ENCODE measurements at places on chromosomes 12 and 14.

- no peak for DNase-seq
Measured at GRCh38 chr12:57837864-57838562, 8.5 kb downstream of the CTDSP2 start.

DNA sequence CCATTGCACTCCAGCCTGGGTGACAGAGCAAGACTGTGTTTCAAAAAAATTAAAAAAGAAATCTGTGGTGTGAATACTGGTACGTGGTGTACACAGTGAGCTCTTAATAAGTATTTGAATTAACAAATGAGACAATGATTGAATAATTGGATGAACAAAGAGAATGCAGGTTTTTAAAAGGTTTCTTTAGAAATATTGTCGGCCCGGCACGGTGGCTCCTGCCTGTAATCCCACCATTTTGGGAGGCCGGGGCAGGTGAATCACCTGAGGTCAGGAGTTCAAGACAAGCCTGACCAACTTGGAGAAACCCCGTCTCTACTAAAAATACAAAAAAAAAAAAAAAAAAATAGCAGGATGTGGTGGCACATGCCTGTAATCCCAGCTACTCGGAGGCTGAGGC is 6.6 kb downstream of the HIF1A start:
- no peak for DNase-seq

- no peak for DNase-seq
Measured at GRCh38 chr12:111412830-111413441, 7.2 kb downstream of the SH2B3 start.

DNA sequence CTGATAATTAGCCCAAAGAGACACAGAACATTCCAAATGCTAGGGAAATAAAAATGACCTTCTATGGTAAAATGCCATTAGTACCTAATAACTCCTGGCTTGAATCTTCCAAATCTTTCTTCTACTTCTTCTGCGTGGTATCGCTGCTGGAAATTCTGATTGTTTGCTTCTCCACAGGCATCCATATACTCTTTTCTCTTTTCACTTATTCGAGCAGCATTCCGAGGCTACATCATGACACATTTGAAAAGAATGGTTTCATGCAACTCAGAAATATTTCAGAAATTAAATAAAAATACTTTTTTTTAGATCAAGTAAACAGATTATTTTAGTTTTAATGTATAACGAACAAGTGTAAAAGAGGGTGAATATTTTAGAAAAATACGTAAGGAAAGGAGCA is 18.9 kb downstream of the ZCCHC8 start:
- no peak for DNase-seq

DNA sequence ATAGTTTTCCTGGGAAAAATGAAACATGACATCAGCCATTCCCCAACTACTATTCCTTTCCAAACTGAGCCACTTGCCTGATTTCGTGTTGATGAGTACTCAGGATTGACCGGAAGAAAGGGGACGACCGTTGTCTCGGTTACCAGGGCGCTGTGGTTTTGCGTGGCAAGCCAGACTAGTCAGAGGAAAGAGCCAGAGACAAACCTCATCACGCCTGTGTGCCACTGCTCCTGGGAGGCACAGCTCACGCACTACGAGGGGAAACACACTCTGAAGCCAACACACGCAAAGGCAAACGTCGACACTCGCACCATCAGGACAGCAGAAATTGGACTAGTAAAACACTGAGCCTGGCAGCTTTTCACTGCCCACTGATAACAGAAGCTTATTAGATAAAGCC is 35.0 kb downstream of the GIT2 start:
- DNase-seq: no peak

DNA sequence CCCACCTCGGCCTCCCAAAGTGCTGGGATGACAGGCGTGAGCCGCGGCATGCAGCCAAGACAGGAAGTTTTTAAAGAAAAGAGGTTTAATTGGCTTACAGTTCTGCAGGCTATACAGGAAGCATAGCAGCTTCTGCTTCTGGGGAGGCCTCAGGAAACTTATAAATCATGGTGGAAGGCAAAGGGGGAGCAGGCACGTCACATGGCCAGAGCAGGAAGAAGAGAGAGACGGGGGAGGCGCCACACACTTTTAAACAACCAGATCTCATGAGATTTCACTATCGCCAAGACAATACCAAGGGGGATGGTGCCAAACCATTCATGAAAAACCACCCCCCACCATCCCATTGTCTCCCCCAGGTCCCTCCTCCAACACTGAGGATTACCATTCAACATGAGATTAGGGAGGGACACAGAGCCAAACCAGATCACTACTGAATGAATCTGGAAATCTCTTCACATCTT is 14.1 kb downstream of the CCDC63 start:
- DNase-seq: no peak

GRCh38 chr14:69630360-69630759 is 19.0 kb downstream of the SUSD6 start:
- DNase-seq: no peak

GRCh38 chr14:90851327-90852036 is 35.3 kb upstream of the TTC7B start:
- DNase-seq: no peak

DNA sequence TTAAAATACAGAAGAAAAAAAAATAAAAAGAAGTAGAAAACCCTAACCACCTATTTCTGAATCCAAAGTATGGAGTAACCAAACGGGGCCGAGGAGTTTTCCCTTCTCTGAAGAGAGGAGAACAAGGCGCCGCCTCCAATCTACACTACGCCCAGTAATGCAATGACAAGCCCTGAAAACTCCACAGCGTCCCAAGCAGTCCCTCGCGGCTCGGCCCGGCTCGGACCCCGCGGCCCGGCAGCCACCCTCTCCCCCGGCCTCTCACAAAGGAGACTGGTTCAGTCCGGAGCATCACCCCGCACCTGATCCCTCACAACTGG is 371 bp downstream of the CHD8 start:
- DNase-seq: no peak

DNA sequence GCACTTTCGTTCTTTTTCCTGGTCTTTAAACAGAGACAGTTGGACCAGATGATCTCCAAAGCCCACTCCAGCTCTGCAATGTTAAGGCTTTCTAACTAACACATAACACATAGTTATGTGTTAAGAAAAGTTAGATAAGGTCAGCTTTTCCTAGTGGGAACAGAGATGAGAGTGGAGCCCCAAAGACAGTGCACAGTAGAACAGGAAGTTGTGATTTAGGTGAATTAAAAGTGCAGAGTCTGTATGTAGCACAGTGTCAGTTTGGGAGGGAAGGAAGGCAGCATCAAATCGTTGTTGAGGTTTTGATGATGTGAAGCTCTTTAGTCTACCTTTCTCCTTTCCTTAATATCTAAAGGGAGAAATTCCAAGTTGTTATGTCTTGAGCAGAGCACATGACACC is 31.7 kb downstream of the PRORP start:
- no peak for DNase-seq

GRCh38 chr12:45425426-45425825 is 209.5 kb downstream of the ANO6 start:
- DNase-seq: no peak

GRCh38 chr12:83827193-83827592 is 1085.4 kb downstream of the SLC6A15 start:
- DNase-seq: no peak

- no peak for DNase-seq
Measured at GRCh38 chr14:91164676-91165075, 50.8 kb downstream of the DGLUCY start.

DNA sequence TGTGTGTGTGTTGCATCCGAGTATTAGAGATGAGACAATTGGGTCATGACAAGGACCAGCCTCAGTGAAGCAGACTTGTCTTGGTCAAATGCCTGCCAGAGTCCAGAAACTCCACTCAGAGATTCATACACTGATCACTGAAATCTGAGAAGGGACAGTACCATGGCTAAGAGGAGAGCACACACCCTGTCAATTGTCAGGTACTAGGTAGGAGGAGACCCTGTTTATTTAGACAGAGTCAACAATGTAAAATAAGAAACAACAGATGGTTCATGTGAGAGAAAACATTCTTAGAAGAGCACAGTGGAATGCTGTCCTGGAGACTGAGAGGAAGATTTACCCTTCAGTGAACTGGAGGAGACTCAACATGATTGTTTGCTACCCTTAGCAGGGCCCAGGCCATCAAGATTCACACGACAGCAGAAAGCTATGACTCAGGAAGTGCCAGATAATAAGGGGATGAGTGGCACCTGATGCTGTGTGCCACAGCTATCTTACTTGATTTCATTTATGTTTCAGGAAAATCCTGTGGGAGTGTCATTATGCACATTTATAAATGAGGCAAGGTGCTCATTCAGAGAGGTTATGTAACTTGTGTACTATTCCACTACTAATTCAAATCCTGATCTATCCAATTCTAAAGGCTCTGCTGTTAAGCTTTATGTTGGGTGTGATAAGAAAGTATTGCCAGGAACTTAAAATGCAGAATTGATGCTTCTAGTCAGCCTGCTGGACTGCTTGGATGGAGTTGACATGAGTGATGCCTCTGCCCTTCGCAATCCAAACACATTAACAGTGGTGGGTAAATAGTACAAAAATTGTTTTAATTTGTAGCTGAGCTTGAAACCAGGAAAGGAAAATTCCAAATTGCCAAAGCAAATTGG is 136.6 kb upstream of the NEDD1 start:
- DNase-seq: no peak

DNA sequence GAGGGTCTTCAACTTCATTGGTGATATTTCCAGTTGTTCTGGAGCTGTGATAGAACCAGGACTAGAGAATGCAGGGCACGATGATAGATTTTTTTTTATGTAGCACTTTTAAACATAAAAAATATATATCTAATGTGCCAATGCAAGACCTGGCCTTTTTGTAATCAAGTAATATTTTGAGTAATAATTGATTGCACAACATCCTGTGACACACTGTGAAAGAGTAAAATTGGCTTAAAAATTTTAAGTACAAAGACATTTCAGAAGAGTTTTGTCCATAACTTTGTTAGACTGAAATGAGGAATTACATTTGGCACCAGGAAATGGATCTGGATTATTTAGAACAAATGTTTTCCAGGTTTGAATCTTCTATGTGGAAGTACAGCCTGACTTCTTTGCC is 22.1 kb downstream of the PRKCH start:
- no peak for DNase-seq

DNA sequence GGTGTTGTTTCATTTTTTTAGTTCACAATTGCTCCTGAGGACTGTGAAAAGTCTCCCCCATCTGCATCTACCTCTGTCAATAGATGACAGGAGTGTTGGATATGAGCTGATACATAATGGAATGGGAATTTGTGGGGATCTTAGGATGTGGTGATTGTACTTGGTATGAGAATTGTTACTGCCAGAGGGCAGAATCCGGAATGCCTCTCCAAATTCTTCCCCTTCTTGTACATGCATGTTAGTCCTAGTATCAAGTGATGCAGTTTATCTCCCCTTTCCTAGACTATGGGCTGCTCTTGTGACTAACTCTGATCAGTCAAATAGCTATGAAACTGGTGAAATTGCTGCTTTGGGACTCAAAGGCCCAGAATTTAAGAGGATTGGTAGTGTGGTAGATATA is 24.8 kb upstream of the NOVA1 start:
- no peak for DNase-seq

GRCh38 chr14:102066041-102066451 is 20.8 kb downstream of the HSP90AA1 start:
- no peak for DNase-seq

DNA sequence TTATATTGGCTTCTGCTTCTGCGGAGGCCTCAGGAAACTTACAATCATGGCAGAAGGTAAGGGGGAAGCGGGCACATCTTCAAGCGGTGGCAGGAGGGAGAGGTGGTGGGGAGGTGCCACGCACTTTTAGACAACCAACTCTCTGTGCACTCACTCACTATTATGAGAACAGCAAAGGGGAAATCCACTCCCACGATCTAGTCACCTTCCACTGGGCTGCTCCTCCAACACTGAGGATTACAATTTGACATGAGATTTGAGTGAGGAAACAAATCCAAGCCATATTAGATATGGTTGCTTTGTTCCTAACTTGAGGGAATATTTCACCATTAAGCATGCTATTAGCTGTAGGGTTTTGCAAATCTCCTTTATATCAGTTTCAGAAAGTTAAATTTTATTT is 80.3 kb downstream of the UNC79 start:
- no peak for DNase-seq

- DNase-seq: no peak
Measured at GRCh38 chr12:22722081-22722480, 97.1 kb downstream of the ETNK1 start.

DNA sequence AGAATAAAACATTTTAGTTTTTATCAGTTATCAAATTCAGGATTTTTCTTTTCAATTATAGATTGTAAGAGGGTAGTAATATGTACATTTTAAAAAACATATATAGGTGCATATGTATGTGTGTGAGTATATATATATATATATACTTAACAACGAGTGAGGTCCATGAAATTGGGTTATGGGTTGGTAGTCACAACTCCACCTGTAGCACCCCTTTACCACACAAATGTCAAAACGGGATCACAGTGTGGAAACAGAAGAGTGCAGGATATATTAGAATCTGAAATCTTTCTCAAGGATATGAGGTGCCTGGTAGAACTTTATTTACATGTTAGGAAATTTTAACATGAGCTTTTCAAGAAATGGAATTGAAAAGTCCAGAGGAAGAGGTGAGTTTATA is 31.3 kb downstream of the MIA2 start:
- no peak for DNase-seq

- no peak for DNase-seq
Measured at GRCh38 chr12:109286252-109286651, 22.8 kb downstream of the FOXN4 start.

DNA sequence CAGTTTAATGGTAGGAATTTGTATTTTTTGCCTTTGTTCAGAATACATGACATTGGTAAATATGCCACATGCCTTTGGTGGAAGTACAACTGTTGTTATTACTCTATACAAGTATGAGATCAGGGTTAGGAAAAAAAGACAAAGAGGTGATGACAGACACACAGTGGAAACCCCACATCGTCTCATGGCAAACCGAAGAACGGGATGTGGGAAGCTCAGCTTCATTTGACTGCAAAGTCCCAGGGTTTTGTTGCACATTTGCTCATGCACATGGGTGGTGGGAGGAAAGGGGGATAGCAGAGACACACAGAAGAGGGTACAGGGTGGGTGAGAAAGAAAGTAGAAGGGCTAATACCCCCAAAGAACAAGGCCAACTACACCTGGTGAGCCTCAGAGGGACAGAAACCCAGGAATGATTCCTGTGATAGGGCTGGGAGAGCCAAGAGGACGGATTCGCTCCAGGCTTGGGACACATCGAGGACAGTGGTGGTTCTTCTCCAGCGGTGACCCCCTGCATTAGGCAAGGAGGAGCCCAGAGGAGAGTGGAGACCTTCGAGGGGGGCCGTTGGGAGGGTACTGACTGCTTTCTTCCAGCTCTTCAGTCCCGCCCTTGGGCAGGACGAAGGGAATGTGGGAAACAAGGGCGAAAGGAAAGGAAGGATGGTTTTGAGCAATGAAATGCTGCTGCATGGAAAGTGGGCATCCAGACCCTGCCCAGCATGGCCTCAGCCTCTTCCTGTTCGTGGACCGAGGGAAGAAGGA is 8.1 kb downstream of the VAMP1 start:
- DNase-seq: no peak

GRCh38 chr12:44827832-44828438 is 48.2 kb downstream of the NELL2 start:
- no peak for DNase-seq

DNA sequence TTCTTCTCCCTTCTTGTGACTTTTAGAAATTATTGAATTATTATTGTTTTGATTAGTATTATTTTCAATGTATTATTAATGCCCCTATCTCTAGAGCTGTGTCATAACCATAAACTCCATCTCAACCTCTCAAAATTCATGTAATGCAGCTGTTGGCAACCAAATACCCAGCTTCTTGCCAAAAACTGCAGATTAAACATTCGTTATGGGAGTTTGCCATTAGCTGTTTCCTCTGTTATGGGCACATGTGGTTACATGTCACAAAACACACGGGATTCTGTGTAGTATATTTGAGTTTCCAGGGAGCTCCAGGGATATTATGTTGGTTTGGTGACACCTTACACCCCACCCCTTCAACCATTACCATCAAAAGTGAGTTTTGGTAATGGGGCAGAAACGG is 2.8 kb upstream of the ALX1 start:
- no peak for DNase-seq
